ENCODE measurements at places on chromosomes 4 and X.
A peak's percentile ranks its signal among the peaks of the same experiment; 100 is the strongest.

DNA sequence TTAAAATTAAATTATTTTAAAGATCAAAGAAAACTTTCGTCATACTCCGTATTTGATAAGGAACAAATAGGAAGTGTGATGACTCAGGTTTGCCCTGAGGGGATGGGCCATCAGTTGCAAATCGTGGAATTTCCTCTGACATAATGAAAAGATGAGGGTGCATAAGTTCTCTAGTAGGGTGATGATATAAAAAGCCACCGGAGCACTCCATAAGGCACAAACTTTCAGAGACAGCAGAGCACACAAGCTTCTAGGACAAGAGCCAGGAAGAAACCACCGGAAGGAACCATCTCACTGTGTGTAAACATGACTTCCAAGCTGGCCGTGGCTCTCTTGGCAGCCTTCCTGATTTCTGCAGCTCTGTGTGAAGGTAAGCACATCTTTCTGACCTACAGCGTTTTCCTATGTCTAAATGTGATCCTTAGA lies at the start of gene CXCL8:
Gene CXCL8 (plus strand): TSS at position 217 of the 426 bp plus-strand sequence. CDS start 90 bp downstream, at position 307.
- DNase-seq = peak; percentile 38

DNA sequence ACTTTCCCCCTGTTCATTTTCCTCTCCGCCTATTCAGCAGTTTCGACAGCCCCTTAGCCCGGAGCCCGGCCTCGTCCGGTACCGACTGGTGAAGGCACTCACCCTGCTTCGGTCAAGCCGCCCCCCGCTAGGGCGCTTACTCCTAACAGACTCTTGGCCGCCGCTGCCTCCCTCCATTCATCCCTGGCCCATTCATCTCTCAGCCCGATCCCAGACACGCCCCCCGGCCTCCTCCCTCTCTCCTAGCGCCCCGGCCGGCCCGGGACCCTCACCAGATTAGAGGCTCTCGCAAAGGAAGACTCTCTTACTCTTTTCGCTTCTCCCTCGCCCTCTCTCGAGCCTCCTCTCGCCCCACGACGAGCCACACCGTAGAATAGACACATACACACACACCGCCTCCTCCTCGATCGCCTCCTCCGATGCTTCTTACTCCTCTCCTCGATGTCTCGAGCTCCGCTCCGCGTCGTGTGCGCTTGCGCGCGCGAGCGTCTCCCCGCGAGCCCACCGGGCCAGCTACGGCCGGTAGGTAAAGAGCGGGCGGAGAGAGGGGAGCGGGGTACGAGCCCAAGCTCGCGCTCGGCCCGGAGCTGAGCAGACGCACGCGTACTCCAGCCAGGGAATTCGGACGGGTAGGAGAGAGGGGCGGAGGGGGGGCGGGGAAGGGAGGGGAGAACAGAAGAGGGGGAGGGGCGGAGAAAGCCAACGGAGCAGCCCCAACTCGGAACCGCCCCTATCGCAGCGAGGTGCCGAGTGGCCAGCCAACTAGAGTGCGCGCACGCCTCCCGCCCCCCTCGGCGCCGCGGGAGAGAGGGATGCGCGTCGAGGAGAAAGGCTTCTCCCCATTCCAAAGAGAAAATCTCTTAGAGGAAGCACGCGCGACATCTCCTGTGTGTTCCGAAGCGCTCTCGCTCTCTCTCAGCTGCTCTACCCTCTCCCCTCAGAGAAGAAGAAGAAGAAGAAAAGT lies at the start of gene WNK3:
Gene WNK3 (minus strand): TSS at position 633 of the 964 bp plus-strand sequence.
- peak; percentile 27 for DNase-seq

GRCh38 chr4:32117693-32118092 lies 1397.5 kb downstream of the PCDH7 start:
- DNase-seq = no peak

- no peak for DNase-seq
These were observed 455.7 kb downstream of the BCOR start for GRCh38 chrX:39642071-39642470.

DNA sequence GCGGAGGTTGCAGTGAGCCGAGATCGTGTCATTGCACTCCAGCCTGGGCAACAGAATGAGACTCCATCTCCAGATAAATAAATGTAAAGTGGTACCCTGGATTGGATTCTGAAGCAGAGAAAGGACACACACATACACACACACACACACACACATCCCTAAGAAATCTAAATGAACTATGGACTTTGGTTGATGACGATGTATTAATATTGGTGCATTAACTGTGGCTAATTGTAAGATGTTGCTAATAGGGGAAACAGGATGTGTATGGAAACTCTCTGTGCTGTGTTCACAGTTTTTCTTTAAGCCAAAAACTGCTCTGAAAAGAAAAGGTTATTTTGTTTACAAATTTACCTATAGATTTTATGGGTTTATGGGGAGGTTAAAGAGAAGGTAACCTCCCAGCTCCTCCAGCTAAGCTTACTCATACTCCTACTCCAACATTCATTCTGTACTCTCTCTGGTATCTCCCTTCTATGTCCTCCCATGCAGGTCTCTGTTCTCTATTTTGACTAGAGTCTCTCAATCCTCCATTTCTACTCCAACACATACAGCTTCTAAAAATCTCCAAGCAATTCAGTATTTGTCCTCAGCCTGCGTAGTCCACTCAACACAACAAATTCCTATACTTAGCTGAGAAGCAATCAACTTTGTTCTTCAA lies 46.5 kb upstream of the RELL1 start:
- no peak for DNase-seq

DNA sequence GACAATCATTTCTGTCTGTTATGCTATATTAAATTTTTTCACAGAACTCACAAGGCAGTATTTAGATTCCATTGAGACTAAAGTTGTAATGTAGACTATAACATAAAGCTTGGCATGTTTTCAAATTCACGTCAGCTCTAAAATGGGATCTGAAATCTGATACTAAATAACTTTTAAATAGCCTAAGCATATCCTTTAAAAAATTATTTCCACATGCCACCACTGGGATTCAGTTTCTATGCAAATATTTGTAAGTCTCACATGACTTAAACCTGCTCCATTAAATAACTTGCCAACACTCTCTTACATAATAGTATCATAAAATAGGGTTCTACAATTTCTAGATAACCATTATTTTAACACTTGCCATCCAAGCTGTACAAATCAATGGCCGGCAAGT lies 32.4 kb downstream of the KLHL8 start:
- peak; percentile 16 for DNase-seq

- no peak for DNase-seq
These were observed 33.5 kb upstream of the DCX start for GRCh38 chrX:111445485-111445884.

DNA sequence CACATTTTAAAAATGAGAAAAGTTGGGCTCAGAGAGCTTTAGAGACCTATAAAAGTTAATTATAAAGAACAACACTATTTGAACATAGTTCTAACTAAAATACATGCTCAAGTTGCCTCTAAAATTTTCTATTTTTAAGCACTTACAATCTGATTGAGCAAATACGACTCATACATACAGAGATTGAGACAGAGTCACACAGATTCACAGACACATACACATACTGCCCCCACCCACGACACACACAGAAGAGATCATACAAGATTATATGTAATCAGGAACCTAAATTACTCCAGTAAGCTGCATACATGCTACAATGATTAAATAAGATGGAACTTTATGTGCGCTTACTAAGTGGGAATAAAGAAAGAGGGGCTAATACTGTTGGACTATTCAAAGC lies 2.7 kb upstream of the ASB5 start:
- no peak for DNase-seq

GRCh38 chrX:149987613-149988012 lies 49.3 kb upstream of the EOLA2 start:
- no peak for DNase-seq

- DNase-seq = no peak
These were observed 82.4 kb downstream of the F11 start for GRCh38 chr4:186348433-186348832.

GRCh38 chr4:34935739-34936138 lies 1308.6 kb downstream of the ARAP2 start:
- no peak for DNase-seq

DNA sequence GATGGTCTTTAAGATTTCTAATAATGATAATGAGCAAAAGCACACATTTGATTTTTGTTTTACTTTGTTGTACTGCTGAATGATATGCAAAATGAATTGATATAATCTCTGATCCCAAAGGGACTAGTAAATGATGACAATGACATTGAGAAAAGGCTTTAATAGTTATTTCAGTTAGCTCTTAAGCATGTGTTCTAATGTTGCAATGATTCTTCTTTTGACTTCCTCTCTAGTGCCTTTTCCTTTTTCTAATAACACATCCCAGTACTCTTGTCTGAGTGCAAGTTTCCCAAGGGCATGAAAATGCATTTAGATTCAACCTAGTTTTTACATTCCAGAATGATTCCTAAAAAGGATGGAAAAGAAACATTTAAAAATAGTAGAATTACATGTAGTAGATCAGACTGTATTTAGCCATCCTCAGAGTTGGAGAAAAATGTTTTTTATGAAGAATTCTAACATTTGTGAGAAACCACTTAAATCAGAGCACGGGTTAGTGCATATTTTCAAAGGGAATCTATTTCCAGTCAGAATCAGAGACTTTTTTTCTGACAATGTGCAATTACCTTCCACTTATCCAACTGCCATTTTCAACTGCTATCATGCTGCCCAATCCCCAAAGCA lies 508.8 kb downstream of the C4orf33 start:
- DNase-seq = no peak

- no peak for DNase-seq
These were observed 289.0 kb downstream of the C4orf33 start for GRCh38 chr4:129384974-129385373.

DNA sequence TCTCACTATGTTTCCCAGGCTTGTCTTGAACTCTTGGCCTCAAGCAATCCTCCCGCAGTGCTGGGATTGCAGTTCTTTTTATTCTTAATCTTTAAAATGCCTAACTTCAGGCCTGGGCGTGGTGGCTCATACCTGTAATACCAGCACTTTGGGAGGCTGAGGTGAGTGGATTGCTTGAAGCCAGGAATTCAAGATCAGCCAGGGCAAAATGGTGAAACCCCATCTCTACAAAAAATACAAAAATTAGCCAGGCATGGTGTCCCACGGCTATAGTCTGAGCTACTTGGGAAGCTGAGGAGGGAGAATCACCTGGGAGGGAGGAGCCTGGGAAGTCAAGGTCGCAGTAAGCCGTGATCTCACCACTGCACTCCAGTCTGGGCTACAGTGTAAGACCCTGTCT lies 45.9 kb downstream of the PLS3 start:
- DNase-seq = no peak

- no peak for DNase-seq
These were observed 181.8 kb upstream of the MAOA start for GRCh38 chrX:43474321-43474720.

GRCh38 chr4:184074677-184075388 lies 142.8 kb downstream of the ENPP6 start:
- DNase-seq = no peak

- DNase-seq = no peak
These were observed 59.4 kb downstream of the POLR2B start for GRCh38 chr4:57037982-57038604.

- no peak for DNase-seq
These were observed 149.5 kb downstream of the GC start for GRCh38 chr4:71634364-71634763.

DNA sequence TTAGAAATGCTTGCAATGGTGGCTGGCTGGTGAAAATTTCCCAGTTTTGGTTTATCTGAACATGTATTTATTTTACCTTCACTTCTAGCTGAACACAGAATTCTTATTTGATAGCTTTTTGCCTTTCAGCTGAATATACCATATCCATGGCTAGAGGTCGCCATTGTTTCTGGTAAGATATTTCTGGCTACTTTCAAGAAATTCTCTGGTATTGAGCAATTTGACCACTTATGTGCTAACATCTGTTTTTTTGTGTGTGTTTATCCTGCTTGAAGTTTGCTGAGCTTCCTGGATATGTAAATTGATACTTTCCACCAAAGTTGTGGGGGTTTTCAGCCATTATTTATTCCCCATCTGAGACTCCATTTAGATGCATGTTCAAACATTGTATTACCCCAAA lies 75.4 kb downstream of the FBXW7 start:
- peak; percentile 43 for DNase-seq

DNA sequence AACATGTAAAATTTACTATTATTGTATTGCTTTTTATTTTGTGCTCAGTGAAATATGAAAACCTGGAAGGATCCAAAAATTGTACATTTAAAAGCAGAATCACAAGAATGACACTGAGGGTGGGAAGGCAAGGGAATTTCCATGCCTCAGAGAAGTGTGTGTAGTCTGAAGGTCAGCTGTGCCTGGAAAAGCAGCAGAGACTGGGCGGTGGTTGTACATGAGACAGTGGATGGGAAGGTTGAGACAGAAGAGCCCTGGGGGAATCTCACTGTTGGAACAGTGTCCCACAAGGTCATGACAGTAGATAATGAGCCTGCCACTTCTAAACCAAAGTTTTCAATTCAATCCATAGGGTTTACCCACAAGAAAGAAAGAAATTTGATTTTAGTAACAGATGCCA lies 17.1 kb upstream of the ANTXR2 start:
- no peak for DNase-seq

- DNase-seq = no peak
These were observed 226.0 kb downstream of the LDB2 start for GRCh38 chr4:16672421-16672820.

DNA sequence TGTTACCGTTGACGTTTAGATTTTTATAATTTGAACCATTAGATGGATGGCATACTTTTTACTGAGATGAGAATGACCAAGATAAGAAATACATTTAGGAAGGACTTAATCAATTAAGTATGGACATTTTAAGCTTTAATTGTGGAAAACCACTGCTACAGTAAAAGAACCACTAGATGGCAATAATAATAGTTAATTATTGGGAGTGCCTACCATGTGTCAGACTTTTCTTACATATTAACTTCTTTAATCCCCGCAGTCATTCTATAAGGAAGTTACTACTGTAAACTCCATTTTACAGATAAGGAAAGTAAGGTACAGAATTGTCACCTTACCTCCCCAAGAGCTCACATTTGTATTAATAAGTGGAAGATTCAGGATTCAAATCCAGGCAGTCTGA lies 48.5 kb upstream of the MYOZ2 start:
- no peak for DNase-seq

GRCh38 chr4:112895811-112896608 lies 153.4 kb upstream of the ANK2 start:
- no peak for DNase-seq

Data from AG04450 (cell line).